ENCODE measurements at places on chromosomes 4 and X.

GRCh38 chr4:105619188-105619931, 66.9 kb downstream of the ARHGEF38 start:
- no peak for DNase-seq

- DNase-seq, result no peak
These were observed 811.0 kb upstream of the GALNTL6 start for GRCh38 chr4:171002246-171002645.

- no peak for DNase-seq
These were observed 113.1 kb downstream of the ATP8A1 start for GRCh38 chr4:42543762-42544161.

- DNase-seq, result no peak
These were observed 154.2 kb downstream of the RAB28 start for GRCh38 chr4:13329963-13330362.

- DNase-seq, result no peak
These were observed 1301.8 kb upstream of the DIAPH2 start for GRCh38 chrX:95382799-95383198.

GRCh38 chrX:116317409-116317808, 119.0 kb upstream of the SLC6A14 start:
- DNase-seq, result no peak

- no peak for DNase-seq
These were observed 50.1 kb downstream of the CPE start for GRCh38 chr4:165428957-165429356.

- no peak for DNase-seq
These were observed 22.9 kb downstream of the OTOP1 start for GRCh38 chr4:4203688-4204400.

DNA sequence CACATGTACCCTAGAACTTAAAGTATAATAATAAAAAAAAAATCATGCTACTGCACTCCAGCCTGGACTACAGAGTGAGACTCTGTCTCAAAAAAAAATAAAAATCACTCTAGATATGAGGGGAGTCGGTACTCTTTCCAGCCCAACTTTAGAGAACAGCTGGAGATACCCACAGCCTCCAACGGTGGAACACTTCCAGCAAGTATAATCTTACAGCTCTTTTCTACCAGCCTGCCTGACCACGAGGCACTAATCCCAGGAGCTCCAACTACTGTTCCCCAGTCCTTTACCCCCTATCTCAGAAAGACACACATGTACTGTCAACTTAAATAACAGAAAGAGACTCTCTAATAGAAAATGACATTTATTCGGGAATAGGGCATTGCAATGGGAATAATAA, 46.8 kb downstream of the STEEP1 start:
- no peak for DNase-seq

GRCh38 chr4:175997291-175997690, 68.3 kb upstream of the WDR17 start:
- DNase-seq, result no peak
